ENCODE measurements at places on chromosomes 4 and X.

DNA sequence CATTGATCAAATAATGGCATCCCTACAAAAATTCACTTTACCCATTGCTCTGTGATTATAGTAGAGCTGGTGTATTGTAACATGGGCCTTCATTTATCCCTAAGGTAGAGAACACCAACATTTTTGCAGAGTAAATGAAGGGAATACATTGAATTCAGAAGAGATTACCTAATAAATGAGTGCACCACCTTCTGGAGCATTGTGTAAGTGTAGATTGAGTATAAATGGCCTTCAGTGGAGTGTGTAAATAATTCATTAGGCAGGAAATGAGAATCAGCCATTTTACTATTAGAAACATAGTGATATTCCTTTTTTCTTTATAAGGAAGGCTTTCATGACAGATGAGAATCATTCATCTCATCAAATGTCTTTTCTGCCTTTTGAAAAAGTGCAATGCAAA, 155.8 kb downstream of the FAM47B start:
- DNase-seq, result no peak
- H3K4me3 ChIP-seq, result no peak overlapping the region
- no peak overlapping the region for H3K27ac ChIP-seq
- no peaks in the 10 kb centered on the region for H3K36me3 ChIP-seq
- H3K27me3 ChIP-seq, result no peaks in the 10 kb centered on the region
- H3K4me1 ChIP-seq, result no peaks in the 10 kb centered on the region

DNA sequence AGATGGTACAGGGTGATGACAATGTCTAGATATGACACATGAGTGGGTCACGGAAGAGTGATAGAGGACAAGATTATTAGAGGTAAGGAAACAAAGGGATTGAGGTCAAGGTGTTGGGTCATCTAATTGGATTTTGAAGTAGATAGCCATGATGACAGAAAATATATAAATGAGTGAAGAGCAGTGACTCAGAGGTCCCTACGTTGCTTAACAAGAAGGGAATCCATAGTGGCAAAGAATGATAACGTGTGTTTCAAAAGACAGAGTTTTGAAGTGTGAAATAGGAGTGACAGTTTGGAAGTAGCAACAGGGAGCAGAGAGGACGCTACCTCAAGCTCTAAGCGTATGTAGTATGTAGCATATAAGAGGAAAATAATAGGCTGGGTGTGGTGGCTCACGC, 22.2 kb upstream of the CAMK2D start:
- no peak overlapping the region for H3K4me3 ChIP-seq
- no peaks in the 10 kb centered on the region for H3K4me1 ChIP-seq
- no peaks in the 10 kb centered on the region for H3K27me3 ChIP-seq

DNA sequence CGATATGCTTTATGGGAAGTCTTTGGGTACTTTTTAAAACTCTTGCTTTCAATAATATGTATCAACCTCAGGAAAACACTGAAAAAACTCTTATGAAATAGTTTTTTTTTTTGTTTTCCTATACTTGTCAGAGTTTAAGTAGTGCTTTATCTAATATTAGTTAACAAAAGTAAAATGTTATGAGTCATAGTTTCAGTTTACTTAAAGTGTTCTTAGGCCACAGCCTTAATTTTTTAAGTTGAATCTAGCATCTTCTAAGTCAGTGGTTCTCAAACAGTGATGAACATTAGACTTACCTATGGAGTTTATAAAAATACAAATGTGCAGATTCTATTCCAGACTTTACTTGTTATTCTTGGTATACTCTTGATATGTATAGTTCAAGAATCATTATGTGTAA, 26.3 kb upstream of the ADGRL3 start:
- no peak overlapping the region for H3K4me3 ChIP-seq
- H3K27me3 ChIP-seq, result no peaks in the 10 kb centered on the region
- no peak overlapping the region for H3K27ac ChIP-seq

- no peak overlapping the region for H3K4me3 ChIP-seq
- H3K27me3 ChIP-seq, result no peaks in the 10 kb centered on the region
- H3K36me3 ChIP-seq, result no peaks in the 10 kb centered on the region
- DNase-seq, result no peak
- H3K4me1 ChIP-seq, result no peaks in the 10 kb centered on the region
These were observed 174.9 kb upstream of the BANK1 start for GRCh38 chr4:101615652-101616051.
